ENCODE measurements at places on chromosomes 13 and 19.

GRCh38 chr13:79604752-79605151 lies 123.8 kb downstream of the NDFIP2 start:
- no peak for DNase-seq

GRCh38 chr19:39112338-39112890 lies 13.2 kb upstream of the PAK4 start:
- no peak for DNase-seq

DNA sequence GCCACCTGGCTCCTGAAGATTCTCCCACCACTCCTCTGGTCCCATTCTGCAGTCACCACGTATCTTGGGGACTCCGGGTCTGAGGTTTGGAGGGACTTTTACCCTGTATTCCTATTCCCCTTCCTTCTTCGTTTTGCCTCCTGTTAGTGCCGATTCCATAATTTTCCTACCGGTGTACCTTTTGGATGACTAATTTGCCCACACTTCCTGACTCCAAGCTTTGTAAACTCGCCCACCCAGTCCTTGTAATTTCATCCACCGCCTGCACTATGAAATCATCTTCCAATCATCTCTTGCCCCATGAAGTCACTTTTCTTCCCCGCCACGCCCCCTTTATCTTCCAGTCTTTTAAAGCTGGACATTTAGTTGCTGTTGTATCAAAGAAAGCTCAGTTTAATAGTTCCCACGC lies 572 bp downstream of the UCHL3 start:
- DNase-seq, result peak; percentile 32

DNA sequence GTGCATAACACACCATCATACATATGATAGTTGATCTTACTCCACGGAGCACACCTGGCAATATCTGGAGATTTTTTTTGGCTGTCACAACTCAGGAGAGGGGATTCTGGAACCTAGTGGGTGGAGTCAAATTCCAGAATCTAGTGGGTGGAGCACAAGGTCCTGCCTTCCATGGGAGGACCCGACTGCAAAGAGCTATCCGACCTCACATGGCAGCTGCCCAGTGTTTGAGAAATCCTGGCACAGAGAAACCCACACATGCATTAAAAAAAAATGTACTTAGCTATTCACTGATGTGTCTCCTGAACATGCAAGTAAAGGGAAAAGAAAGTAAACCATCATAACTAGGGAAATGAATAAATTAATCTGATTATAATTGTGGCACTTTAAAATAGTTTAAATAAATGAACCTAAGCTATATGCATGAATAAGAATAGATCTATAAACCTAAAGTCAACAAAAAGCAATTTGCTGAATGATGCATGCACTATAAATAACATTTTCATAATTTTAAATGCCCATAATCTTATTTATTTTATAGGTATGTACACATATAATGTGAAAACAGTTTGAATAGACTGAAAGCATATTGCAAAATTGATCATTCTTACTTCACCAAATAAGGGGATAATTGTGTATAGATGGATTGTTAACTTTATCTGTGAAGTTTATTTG lies 300.3 kb downstream of the MYO16 start:
- no peak for DNase-seq

GRCh38 chr13:51924756-51925544 lies 63.2 kb downstream of the CCDC70 start:
- no peak for DNase-seq

- no peak for DNase-seq
These were observed 52.8 kb downstream of the THSD1 start for GRCh38 chr13:52353193-52353592.

DNA sequence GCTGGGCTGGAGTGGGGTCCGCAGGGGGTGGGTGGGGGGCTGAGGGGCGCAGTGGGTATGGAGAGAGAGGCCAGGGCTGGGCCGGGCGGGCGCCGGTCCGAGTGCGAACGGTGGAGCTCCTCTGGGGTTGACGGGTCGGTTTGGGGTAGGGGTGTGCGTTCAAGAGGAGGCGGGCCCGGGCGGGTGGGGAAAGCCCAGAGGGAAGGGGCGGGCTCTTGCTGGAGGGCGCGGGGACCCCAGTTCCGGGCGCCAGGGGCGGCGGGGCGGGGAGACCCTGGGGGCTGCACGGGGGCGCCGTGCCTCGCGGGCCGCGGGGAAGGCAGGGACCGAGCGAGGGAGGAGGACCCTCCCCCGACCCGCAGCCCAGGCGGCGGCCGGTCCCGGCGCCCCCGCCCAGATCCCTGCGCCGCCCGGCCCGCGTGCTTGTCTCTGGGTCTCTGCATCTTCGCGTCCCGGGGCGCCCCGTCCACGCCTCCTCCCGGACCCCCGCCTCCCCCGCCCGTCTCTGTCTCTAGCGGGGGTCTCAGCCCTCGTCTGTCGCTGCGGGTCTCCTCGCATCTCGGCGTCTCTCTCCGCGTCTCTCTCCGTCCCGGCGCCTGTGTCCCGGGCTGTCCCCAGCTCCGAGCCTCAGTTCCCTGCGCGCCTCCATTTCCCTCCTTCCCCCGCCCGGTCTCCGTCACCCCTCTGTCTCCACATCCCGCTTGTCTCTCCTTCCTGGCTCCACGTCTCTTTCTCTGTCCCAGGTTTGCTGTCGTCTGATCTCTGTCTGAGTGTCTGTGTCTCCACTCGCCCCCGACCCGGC lies 8.3 kb upstream of the SHISA7 start:
- DNase-seq, result no peak

GRCh38 chr13:68550330-68550729 lies 1320.2 kb upstream of the PCDH9 start:
- DNase-seq, result no peak

DNA sequence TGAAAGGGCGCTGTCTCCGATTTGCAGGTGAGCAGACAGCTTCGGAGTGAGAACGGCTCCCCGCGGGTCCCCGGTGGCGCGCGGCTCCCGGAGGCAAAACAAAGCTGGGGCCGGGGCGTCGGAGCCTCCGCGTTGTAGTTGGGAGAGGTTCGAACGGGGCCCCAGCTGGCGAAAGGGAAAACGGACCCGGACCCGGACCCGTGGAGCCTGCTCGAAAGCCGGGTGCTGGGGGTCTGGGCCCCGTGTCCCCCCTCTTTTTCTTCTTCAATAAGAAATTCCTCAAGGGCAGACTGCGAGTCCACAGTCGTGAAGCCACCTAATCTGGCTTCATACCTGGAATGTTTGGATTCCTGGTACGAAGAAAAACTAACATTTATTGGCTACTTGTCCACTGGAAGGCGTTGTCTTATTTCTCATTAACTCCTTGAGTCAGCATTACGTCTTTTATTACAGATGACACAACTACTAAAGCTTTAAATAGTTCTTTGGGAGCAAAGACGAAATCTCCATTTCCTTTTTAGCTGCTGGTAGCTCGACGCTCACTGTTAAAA lies 632 bp upstream of the MTIF3 start:
- DNase-seq, result no peak

GRCh38 chr19:517721-518597 lies 10.7 kb downstream of the TPGS1 start:
- no peak for DNase-seq

DNA sequence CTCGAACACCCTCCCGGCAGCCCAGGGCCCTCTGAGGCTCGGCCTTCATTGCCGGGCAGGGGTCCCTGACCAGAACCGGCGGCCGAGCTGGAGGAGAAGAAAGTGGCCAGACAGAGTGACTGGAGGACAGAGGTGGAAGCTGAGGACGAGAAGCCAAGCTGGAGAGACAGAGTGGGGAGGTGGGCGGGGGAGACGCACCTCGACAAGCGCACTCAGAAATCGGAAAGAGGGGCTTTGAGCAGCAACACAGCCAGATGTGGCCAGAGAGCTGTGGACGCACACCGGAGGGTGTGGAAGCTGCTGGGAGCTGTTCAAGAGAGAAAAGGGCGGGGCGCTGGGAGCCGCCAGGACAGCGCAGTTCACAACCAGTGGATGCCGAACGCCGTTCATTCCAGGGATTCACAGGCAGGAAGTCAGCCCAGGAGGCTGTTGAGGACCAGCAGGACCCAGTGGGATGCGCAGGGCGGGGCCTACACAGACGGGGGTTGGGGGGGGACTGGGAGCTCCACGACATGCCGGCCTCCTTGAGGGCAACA lies 28.2 kb upstream of the C13orf46 start:
- no peak for DNase-seq

DNA sequence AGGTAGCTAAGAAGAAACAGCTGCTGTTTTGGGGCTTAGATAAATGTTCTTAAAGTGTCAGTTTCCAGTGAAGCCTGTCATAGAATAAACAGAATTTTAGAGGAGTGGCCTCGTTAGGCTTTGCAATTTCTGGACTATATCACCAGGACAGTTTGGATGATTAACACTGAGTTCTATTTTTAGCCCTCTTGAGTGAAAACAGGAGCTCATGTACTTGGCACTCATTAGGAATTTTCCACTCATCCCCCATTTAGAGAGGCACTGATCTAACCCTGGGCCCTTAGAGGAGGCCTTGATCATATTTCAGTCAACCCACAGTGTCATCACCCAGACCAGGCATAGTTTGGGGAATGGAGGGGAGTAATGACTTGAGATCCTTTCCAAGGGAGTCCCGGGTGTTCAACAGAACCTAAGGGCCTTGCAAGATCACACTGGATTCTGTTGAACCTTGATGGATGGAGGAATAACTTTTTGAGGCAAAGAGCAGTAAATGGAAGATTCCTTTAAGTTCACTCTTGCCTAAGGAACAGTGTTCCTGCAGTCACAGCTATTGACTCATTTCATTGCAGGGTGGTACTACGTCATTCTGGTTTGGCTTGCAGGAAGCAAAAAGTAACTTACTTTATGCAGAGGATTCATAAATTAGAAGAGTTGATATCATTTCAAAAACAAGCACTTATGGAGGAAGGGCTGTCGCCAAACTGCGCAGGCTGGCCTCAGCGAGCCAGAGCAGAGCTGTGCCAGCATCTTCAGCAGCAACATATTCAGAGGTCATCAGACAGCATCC lies 160.2 kb downstream of the SLC7A1 start:
- DNase-seq, result peak; percentile 26

- DNase-seq, result no peak
These were observed 121.8 kb downstream of the TBC1D4 start for GRCh38 chr13:75360170-75360569.

GRCh38 chr19:678791-679388 lies 2.7 kb downstream of the FSTL3 start:
- no peak for DNase-seq

DNA sequence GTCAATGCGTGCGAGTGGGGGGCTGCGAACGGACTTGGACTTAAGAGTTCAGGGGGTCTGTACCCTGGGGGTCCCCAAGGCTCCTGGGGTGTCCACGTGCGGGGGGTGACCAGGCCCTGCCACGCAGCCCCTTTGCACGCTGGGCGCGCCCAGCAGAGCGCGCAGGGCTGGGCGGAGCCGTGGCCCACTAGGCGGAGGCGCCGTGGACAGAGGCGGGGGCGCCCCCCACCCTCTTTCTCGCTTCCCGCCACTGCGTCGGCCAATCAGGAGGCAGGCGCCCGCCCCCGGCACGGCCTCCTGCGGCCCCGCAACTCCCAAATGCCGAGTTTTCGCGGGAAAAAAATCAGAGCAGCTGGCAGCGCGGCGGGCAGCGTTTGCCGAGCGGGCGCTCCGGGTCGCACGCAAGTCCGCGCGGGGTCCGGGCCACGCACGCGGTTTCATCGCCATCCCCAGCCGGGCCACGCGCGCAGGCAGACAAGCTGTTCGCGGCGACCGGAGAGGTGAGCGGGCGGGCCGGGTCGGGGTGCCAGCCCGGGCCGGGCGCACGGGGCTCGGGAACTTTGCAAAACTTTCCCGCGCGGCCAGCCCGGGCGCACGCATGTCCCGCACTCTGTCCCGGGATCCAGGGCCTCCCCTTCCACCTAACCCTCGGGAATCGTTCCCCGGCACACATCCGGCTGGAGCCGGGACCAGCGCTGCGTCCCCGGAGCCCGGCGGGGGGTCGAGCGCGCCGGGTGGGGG lies at the start of gene UHRF1:
UHRF1 (plus strand) TSS at position 346 of the 741 bp plus-strand sequence. CDS start 1,385 bp downstream, outside the sequence.
- peak; percentile 32 for DNase-seq

- DNase-seq, result no peak
These were observed 77.8 kb downstream of the TUBGCP3 start for GRCh38 chr13:112510002-112510780.

GRCh38 chr19:41978470-41978869 lies 15.6 kb downstream of the ATP1A3 start:
- DNase-seq, result no peak

DNA sequence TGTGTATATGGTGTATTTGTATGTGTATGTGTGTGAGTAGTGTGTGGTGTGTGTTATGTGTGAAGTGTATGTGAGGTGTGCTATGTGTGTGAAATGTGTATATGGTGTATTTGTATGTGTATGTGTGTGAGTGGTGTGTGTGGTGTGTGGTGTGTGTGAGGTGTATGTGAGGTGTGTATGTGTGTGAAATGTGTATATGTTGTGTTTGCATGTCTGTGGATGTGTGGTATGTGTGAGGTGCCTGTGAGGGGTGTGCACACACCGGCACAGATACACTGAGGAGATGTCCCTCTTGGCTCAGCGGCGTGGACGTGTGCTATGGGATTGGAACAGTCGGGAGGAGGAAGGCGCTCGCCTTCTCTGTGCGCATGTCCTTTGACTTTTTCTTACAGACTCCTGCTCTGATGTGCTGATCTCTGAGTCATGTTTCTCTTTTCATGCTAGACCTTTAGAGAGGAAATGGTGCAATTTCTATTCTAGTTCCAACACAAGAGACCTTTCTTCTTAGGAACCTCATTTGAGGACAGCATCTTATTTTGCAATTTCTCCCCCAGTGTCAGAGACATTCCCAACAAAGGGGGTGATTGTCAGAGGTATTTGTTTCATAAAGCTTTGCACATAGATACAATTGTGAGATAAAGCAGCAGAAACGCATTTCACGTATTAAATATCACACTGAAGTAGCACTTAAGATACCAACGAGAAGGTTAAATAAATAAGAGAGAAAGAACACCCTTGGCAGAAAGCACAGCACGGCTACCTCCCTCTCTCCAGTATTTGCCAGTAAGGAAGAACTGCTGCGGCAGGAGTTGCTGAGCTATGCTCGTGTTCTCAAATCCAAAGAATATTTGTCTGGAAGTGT lies 11.3 kb upstream of the TNFRSF19 start:
- no peak for DNase-seq

DNA sequence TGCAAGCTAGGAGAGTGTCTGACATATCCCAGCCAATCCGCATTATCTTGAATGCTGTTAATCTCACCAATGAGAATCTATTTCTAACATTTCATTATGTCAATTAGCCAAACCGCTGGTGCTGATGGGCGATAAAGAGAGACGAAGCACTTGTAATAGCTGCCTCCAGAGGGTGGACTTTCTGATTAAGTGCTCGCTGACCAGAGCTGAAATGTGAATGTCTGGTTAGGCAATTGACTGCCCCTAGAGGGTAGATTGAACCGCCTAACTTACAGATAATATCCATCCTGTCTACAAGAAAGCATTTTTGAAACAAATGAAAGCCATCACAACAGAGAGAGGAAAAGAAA lies 552 bp upstream of the GRWD1 start:
- DNase-seq, result no peak

GRCh38 chr19:53865918-53866864 lies 1.5 kb upstream of the MYADM start:
- DNase-seq, result no peak

GRCh38 chr13:106963151-106963550 lies 395.2 kb upstream of the ARGLU1 start:
- no peak for DNase-seq

GRCh38 chr13:38365661-38366060 lies 16.0 kb downstream of the UFM1 start:
- no peak for DNase-seq
